ENCODE measurements at places on chromosomes 16 and 17.

DNA sequence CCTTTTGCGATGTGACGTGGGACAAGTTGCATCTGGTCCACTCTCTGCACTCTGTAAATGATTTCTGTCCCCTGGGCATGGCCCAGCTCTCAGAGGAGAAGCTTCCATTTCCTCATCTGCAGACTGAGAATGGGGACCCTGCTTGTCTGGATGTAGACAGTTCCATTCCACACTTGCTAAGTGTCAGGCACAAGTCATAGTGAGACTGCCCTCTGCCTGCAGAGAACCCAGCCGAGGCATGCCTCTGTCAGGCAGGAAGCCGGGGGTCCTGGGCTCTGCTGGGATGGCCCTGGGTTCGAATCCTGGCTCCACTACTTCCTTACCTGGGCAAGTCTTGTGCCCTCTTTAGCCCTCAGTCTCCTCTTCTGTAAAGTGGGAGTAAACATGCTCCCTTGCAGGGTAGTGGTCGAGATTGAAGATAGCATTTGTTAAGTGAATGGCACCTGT, 4.1 kb downstream of the MAP2K3 start:
- DNase-seq, result no peak

- DNase-seq, result no peak
These were observed 24.8 kb downstream of the TTLL6 start for GRCh38 chr17:48792033-48792798.

GRCh38 chr16:80894091-80894490, 89.7 kb upstream of the CDYL2 start:
- DNase-seq, result no peak

DNA sequence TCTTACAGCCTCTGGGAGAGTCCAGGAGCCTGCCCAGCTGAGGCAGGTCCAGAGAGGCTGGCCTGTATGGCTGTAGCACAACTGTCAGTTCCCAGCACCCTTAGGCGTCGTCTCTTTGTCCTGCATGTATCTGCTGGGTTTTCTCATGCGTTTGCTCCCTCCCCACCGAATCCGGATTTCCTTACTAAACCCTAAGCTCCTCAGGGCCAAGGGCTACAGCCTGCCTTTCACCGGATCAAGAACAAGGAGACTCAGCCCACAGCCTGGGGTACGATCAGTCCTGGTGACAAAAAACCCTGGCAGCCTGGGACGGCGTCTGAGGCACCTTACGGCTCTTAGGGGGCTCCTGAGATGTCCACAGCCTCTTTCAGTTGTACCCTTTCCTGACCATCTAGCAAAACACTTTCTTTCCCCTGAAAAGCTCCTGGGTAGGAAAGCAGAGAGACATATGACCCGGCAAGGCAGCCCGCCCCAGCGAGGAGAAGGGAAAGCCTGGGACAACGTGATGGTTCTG, 12.2 kb downstream of the HIC1 start:
- DNase-seq, result no peak
